ENCODE measurements at places on chromosomes 11 and 22.

- no peak for DNase-seq
These were observed 246.8 kb upstream of the KIRREL3 start for GRCh38 chr11:127247261-127247851.

DNA sequence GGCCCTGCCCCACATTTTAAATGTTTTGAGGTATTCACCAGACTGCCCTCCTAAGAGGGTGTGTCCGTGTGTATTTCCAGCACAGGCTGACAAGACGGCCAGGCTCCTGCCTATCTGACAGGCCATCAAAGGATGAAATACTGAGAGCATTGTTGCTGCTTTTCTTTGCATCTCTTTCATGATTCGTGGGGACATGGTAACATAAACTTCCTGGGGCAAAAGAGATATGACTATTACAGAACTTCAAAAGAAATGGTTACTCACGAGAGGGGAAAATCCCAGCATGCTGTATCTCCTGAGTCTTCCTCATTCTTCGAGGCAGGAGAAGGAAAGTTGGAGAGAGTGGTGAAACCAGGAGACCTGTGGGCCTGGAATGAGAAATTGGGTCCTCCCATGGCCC lies 10.3 kb upstream of the BIK start:
- no peak for DNase-seq

DNA sequence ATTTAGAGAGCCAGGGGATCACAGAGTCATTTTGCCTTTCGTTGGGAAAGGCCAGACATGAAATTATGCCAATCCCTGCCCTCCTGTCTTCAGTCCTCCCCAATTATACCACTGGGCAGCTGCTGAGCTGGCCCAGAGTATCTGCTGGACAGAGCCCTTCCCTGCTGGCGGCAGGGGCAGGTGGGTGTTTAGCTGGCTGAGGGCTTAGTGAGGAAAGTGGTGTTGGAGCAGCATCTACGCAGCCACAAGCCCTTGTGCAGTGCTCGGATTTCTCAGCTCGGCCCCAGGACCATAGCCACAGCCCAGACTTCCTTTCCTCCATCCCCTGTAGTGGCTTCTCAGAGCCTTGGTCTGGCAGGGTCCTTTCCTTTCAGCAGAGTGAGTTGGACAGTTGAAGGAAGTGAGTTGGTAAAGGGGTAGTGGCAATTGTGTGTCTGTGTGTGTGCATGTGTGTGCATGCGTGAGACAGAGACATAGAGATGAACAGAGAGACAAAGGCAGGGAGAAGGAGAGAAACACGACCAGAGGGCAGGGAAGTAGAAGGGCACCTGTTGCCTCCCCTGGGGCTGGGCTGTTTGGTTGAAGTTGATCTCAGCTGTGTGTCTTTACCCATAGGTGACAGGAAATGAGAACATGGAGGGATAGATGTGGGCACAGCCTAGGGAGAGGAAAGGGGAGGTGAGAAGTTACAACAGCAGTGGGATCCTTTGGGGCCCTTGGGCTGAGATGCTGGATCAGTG lies 66.2 kb downstream of the GRIK4 start:
- no peak for DNase-seq

DNA sequence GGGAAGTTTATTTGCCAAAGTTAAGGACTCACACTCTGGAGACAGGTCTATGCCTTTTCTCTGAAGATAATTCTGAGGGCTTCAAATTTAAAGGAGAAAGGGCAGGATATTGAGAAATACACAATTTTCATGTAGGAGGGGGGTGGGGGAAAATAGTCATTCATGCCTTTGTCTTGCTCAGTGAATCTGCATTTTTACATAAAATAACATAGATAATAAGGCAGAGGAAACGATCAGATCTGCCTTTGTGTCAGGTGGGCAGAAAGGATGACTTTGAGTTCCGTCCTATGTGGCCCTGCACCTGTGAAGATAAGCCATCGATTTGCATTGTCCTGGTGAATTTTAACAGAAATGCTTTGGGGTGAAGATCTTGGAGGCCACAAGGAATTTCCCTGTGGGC lies 76.8 kb downstream of the SC5D start:
- no peak for DNase-seq

GRCh38 chr22:17888855-17889254 lies 114.6 kb upstream of the BID start:
- no peak for DNase-seq

DNA sequence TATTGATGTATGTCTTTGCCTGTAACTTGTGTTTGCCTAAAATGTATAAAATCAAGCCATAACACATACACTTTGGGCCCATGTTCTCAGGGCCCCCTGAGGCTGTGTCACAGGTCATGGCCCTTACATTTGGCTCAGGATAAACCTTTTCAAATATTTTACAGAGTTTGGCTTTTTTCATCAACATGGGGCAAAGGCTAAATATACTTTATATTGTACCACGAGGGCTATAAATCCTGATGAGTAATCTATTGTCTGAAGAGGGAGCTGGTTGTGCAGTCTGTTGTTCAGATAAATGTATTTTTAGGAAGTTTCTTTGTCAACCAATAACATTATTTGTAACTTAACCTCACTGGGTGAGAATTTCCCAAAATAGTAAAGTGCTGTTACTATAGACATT lies 404.6 kb upstream of the DDI1 start:
- DNase-seq, result no peak

DNA sequence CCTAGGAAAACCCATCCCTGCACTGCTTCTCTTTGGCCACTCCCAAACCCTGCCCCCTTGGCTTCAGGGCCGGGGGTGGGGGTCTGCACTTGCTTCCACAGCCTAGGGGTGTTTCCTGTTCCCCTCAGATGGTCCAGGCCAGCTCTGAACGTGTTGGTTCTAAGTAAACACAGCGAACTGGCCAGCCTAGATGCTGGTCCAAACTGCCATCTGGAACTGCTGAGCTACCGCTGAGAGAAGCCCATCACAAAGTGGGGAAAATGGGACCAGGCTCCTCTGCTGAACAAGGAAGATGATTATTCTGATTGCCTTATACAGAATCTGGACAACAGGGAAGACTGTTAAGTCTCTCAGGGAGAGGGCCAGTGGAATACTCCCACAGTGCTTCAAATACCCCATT lies 23.5 kb upstream of the YPEL1 start:
- no peak for DNase-seq

GRCh38 chr22:39423976-39424375 lies 24.4 kb downstream of the TAB1 start:
- DNase-seq, result no peak

DNA sequence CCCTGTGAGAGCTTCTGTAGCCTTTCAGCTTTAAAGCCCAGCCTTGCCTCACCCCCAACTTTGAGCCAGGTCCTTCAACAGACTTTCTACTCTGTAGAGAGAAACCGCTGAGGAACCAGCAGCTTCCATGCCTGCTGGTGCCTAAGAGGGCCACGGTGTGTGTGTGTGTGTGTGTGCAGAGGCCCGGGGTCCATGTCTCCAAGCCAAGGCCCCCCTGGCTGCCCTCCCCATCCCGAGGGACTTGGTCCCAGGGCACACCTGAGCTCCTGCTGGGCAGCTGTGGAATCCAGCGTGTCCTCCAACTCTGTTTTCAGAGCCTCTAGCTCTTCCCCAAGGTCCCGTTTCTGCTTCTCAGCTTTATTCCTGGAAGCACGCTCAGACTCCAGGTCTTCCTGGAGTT lies 42.3 kb downstream of the APOL1 start:
- no peak for DNase-seq

DNA sequence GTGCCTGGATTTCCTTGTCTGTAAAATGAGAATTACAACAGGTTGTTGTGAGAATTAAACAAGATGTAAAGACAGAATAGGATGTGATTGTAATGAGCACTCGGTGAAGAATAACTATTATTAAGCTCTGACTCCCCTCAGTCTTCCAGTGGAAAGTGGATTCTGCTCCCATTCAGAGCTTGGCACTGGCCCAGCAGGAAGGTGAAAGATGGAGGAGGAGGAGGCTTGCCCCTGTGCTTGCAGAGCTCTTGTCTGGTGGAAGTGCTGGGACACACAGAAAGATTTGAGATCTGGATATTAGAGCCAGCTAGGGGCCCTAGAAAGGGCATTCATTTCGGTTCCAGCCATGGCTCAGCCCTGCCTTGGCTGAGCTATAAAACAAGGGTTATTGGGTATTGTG lies 28.2 kb downstream of the PHLDB1 start:
- DNase-seq, result no peak

- no peak for DNase-seq
These were observed 124.4 kb upstream of the LUZP2 start for GRCh38 chr11:24372491-24372890.

- DNase-seq, result peak; percentile 46
These were observed 5.2 kb downstream of the SBF1 start for GRCh38 chr22:50469377-50470305.

DNA sequence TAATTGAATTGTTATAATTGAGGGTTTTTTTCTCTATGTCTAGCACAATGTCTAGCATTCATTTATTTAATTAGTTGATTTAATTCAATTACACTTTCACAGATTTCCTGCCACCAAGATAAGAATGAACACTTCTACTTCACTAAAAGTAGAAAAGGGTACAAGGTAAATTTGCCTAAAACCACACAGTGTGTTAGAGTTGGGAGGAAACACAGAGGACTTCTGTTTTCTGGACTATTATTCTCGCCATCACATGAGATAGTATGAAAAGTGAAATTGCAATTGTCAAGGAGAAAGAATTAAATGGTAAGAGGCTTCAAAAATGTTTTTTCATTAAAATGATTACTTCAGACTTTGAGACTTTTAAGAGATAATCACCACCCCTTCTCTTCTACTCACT lies 109.5 kb downstream of the ETS1 start:
- no peak for DNase-seq

- DNase-seq, result no peak
These were observed 12.1 kb downstream of the CCDC87 start for GRCh38 chr11:66580803-66581202.

DNA sequence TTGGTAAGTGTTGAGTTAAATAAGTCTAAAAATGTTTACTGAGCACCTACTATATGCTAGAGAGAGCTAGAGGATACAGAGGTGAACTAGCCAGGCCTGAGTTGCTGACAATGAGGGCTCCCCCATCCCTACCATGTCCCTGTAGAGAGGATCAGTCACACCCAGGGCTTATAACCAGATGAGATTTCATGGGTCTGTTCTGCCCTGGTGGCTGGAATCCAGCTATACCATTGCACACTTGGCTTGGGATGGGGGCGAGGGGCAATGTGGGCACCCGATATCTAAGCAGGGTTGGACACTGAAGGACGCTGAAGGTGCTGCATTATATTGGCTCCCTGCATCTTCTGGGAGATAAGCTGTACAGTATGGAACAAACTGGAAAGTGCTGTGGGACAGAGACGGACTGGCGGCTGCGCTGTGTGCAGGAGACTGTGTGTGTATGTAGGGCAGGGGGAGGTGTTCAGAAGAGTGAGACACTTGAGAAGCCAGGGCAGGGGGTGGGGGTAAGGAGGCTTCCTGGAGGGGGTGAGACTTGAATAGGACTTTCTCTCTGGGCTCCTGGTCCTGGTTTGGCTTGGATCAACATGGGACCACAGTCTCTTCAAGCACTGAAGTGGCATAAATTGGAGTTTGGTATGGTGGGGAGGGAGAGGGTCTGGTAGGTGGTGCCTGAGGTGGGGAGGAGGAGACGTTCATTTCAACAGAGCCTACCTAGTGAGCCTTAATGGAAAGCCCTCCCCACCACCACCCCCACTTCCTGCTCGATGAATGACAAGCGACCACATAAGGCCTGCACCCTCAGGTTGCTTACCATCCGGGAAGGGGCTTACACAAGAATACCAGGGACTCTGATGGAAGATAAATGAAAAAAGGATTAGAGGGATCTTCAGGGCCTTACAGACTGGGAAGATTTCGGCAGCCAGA lies 1.8 kb downstream of the CD82 start:
- no peak for DNase-seq

DNA sequence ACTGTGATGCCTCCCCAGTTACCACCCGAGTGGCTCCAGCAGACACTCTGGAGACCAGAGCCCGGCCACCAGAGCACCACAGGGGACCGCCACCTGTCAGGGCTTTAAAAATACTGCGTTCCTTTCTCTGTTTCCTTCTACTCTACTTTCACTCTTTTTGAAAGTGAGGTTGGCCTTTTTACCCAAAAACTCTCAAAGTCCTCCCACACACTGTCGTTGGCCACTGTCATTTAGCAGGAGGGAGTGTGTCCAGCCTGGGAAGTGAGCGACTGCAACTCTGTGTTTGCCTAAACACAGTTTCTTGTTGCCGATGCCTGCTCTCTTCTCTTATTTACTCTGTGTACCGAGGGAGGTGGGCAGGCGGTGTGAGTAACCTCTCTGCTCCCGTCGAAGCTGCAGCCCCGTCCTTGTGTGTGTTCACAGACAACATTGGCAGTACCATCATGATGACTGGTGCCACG lies 90.8 kb upstream of the CLDN5 start:
- DNase-seq, result no peak

- DNase-seq, result no peak
These were observed 105.8 kb upstream of the BID start for GRCh38 chr22:17880020-17880419.

DNA sequence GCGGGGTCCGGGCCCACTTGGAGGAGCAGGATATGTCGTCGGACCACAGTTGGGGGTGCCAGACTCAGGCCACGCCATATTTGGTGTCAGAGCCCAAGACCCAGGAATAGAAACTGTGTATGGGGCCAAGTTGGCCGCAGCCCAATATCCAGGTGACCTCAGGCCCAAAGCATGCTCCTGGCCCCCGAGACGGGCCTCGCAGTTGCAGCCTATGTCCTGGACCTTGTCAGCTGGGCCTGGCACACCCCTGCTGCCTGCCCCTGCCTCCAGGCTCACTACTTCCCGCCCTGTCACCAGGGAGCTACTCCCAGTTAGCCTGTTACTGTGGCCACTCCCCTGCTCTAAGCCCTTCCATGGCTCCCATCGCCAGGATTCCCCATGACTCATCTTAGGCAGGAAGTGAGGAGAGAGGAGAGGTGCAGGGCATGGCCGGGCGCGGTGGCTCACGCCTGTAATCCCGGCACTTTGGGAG lies 23.1 kb downstream of the A4GALT start:
- no peak for DNase-seq

- DNase-seq, result no peak
These were observed 8.0 kb downstream of the USP35 start for GRCh38 chr11:78196661-78197091.

DNA sequence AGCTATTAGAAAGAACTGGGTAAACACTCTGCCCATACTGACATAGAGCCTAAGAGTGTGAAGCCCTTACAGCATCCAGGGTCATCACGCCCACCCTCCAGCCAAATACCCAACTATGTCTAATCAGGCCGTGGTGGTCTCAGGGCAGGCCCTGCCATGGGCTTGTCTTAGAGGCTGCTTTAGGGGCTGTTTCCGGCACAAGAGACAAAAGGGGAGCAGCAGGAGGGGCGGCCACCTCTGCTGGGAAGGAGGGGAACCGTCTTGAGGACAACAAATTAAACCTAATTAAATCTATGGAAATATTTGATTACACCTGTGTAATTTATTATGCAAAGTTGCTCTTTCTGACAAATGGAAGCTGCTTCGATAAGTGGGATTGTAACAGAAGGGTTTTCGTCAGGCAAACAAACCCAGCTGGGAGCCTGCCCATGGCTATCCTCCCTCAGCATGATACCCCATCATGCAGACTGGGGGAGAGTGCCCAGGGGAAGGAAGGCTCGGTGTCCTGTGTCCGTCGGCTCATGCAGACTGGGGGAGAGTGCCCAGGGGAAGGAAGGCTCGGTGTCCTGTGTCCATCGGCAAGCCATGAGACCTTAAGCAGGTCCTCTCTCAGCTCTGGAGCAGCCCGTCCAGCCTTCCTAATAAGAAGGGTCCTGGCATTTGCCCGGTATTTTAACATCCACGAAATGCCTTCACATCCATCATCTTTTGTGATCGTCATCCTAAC lies 163.6 kb upstream of the B3GAT1 start:
- no peak for DNase-seq

All from SIG-M5 (cell line).